ENCODE measurements at places on chromosomes 12 and 14.
A peak's percentile ranks its signal among the peaks of the same experiment; 100 is the strongest.

- DNase-seq: peak; percentile 44
These were observed 13.1 kb downstream of the KRT5 start for GRCh38 chr12:52506858-52507715.

- no peak for DNase-seq
These were observed 103.5 kb upstream of the FRMD6 start for GRCh38 chr14:51548187-51548586.

DNA sequence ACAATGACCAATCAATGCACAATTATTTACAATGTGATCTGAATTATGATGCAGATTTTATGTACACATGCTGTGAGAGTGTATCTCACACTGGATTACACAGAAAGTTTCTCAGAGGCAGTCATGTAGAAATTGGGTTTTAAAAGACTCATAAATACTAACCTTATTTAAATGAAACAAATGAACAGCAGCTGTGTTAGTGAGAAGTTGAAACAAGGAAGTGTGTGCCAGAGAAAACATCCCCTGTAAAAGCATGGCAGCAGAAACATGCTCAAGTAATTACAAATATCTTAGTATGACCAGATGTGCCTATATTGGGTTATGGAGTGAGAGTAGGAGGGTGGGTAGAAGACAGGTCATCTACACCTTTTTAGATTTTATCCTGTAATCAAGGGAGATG is 723.7 kb downstream of the C12orf50 start:
- DNase-seq: no peak

- DNase-seq: no peak
These were observed 206.5 kb downstream of the SLC41A2 start for GRCh38 chr12:104751594-104751993.

- DNase-seq: no peak
These were observed 6.5 kb upstream of the ATG101 start for GRCh38 chr12:52063082-52063924.

- no peak for DNase-seq
These were observed 7.4 kb downstream of the ELK3 start for GRCh38 chr12:96201272-96202227.

DNA sequence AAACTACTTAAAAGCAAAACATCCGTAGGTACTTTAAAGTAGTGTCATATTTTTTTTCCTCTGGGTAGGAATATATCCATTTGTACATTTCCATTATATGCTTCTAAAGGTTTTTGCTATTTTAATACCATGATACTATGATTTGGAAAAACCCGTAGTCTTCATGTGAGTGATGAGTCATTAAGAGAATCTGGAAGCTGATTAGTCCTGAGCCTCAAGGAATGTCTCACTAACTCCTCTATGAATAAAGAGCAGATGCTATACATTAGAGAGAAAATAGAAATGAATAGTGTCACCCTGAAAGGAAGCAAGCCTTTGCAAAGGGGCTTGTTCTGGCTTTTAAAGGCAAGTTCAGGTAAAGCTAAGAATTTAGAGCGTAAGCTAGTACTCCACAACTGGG is 432.1 kb downstream of the CCDC91 start:
- no peak for DNase-seq

DNA sequence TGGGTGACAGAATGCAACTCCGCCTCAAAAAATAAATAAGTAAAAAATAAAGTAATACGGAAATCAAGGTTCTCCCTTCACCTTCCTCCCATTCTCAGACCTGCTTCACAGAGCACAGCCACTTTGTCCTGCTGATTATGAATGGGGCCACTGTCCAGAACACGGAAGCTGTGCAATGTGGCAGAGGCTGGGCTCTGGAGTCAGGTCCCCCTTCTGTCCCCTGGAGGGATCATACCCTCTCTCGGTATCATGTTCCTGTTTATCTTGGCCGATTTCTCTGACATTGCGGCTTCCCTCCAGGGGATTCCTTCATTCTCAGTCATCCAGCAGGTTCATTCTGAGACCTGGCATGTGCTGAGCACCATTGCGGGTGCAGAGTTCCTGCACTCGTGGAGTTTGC is 11.3 kb downstream of the PPP2R5C start:
- DNase-seq: no peak

- DNase-seq: no peak
These were observed 84.5 kb downstream of the PLEKHG3 start for GRCh38 chr14:64788706-64789105.

DNA sequence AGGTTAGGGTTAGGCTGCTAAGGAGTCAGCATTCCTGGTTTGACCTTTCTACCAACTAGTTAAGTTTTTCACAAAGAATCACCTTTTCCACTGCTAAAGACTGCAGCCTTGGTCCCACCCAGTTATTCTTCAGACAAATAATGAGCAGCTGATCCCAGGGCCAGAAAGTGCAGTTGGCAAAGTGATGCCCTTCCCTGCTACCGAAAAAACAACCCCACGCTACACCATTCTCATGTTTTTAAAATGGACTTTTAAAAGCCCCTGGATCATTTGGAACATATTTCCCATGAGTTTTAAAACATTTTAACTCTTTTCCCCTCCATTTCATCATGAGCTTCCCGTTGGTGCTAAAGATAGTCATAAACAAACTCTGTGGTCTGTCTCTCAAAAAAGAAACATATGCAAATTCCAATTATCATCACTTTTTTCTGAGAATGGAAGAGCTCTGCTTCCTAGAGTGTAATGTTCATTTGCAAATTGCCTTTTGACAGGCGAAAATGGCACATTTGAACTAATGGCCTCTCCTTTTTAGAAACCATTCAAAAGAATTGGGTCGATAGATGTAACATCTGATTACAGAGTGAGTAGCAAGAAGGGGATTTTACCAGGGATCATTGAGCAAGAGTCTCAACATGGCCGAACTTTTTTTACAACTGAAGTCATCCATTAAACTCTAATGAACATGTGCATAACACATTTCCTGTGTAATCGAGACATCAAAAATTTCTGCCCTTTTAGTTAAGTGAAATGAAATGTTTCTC is 129.3 kb upstream of the RAP1B start:
- DNase-seq: no peak

GRCh38 chr12:24069532-24070395 is 120.3 kb upstream of the SOX5 start:
- no peak for DNase-seq

- DNase-seq: no peak
These were observed 442.2 kb downstream of the ADAMTS20 start for GRCh38 chr12:43109631-43110345.

GRCh38 chr12:116556964-116557698 is 2.0 kb upstream of the MAP1LC3B2 start:
- DNase-seq: no peak

GRCh38 chr14:98931911-98932310 is 340.1 kb downstream of the BCL11B start:
- no peak for DNase-seq

DNA sequence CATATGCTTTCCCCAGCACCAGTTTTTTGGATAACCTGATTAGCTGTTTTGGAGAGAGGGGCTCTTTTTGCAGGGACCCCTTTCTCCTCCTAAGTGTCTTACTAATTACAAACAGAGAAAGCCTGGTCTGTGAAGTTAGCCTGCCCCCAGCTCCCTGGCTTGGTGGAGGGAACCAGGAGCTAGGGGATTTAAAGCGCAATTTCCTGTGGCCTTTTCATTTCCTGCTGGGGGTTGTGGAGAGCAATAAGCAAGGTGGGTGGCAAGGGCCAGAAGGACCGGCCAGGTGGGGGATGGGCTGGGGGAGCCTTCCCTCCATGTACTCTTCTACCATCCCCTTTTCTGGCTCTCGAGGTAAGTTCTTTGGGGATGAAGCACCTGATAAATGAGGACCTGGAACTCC is 4.1 kb upstream of the CISTR start:
- DNase-seq: no peak

DNA sequence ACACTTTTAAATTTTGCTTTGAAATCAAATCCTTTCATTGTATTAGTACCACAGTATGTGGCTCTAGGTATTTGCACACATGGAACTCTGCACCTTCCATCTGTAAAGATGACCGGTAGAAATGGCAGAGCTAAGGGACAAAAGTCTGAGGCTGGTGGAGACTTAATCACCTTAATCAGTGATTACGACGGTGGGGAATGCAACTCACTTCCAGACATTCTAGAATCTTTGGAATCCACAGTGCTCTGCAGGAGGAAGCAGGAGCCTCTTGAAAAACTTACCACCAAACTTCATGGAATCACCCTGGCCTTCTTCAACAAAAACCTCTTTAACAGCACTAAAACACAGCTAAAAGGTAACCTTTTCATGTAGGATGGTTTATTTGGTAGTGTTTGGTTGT is 3.9 kb upstream of the DACT1 start:
- DNase-seq: no peak

DNA sequence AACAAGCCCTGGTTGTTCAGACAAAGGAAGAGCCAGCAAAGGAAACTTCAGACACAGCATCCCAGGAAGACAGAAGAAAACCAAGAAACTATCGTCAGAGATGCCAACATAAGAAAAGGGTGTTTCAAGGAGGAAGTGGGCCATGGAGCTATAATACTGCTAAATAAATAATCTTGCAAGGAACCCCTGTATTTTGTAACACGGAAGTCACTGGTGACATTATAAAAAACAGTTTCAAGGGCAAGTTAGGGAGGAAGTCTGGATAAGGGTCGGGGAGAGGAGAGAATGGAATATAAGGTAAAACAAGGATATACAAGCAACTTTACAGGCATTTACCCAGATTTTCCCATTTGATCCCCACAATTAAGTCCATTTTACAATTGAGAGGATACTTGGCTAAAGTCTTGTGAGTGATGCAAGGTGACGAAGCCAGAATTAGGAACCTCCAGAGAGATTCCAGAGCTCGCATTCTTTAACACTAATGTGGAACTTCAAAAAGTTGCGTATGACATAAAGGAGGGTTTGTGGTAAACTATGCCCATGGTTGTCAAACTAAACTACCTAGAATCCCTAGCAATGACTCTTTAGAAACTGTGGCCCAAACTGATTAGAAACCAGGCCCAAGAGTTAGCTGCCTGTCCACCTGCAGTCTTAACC is 46.4 kb downstream of the PPM1H start:
- DNase-seq: no peak

DNA sequence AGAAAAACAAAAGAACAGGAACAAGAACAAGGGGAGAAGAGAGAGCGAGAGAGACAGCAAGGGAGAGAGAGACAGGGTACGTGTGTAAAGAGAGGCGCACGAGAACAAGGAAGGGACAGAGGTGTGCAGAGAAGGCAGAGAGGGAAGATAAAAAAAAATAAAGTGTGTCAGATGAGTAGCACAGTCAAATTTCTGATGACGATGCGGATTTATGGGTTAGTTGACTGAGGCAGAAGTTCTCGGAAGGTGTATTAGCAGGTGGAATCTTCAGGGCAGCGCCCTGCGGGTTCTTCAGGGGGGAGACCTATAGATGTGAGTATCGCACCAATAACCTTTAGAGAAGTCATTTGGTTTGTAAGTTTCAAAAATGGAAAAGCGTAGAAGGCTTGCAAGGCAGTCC is 44.8 kb downstream of the PRKAB1 start:
- no peak for DNase-seq

DNA sequence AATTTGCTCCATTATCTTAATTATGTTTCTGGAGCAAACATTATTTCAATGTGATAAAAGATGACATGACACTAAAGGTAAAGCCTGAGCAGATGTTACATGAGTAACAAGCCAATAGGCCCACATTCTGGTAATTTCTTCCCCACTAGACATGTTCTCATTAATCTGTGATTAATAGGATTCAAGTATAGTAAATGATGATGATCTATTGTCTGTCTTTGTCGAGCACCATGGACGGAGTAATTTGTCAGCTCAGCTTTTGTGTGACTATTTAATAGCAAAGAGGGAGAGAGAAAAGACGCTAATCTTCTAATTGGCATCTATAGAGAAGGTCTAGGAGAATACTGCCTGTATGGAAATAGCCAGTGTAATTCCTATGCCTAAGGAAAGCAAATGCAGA is 62.2 kb upstream of the INSM2 start:
- DNase-seq: no peak

DNA sequence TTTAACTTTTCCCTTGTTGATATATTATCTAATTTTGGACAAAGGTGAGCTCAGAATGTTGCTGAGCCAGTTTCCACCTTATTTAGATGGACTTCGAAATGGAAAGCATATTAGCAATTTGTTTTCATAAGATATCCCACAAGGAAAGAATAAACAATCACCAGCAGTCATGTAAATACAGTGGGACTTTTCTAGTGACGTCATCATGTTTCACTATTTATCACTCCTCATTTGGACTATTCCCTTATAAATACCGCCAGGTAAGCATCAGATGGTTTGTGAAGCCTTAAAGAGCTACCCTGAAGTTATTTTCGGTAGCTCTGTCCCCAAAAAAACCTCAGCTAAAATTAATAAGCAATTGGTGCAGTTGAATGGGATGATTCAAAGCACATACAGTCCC is 110.7 kb downstream of the PTPRR start:
- DNase-seq: no peak

DNA sequence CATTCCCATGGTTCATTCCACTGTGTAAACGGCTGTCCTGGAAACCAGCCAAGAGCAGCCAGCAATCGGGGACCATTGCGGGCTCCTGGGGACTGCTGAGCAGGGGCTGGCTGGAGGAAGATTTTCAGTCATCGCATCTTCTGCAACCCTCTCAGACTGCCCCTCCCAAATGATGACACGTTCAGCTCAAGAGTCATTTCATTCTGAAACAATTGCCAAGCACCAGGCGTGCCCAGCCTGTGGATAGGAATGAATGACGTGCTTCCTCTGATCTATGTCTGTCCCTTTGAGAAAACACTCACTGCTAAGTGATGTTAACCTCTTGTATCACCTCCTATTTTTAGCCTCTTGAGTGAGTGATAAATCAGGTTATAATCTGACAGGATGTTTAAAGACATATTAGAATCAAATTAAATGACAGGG is 62.0 kb downstream of the NDUFA12 start:
- DNase-seq: no peak

GRCh38 chr14:22194664-22195063 is 394.4 kb downstream of the DAD1 start:
- no peak for DNase-seq

- no peak for DNase-seq
These were observed 4.7 kb downstream of the LRIG3 start for GRCh38 chr12:58915634-58916033.

DNA sequence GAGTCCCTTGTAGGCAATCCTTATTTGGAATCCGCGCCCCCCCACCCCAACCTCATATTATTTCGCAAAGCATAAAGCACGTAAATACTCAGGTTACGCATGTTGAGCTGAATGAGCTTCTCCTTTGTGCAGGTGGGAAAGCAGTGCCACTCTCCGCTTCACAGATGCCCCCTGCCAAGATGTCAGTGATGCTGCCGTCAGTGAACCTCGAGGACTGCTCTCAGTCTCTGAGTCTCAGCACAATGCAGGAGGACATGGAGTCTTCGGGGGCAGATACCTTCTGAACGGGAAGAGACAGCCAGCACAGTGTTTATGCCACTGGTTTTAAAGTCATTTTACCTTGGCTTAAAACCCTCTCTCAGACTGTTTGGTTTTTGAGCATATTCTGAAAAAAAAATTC is 90.1 kb upstream of the DACT1 start:
- no peak for DNase-seq
